ENCODE measurements at places on chromosomes 11 and 22. TPM values are rescaled to one million over a fixed set of nuclear protein-coding genes. Genes with fewer than 3 reads are reported as not detected.
A peak's percentile ranks its signal among the peaks of the same experiment; 100 is the strongest.

CASP12 gene
- total RNA-seq, result not detected

DNA sequence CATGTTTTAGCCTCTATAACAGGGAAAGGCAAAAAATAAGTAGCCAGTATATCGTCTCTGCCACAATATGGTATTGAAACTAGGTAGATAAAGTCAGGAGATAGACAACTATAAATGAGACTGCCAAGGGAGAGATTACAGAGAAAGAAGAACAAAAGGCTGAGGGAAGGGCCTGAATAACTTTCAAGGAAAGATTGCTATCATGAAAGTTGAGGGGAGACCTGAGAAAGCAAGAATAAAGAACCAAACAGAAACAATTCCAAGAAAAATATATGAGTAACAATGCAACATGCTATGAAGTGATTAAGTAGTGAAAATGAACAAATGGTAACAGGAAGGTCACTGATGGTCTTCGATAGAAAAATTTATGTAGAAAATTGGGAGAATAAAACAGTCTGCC lies 690.1 kb downstream of the METTL15 start:
- no peak overlapping the region for H3K4me3 ChIP-seq
- H3K27me3 ChIP-seq, result no peaks in the 10 kb centered on the region
- H3K4me1 ChIP-seq, result no peaks in the 10 kb centered on the region
- no peak overlapping the region for H3K27ac ChIP-seq
- H3K36me3 ChIP-seq, result no peaks in the 10 kb centered on the region

- DNase-seq, result peak; percentile 85
- H3K27ac ChIP-seq, result peak within 1 kb of the TSS; percentile 53
- peak within 1 kb of the TSS; percentile 71 for H3K4me3 ChIP-seq
Measured at GRCh38 chr11:10693509-10694081, at the start of gene IRAG1. IRAG1 (minus strand) TSS chr11:10693755; CDS start chr11:10693602, 153 bp downstream.

GRCh38 chr11:67024410-67024809 lies 1.5 kb downstream of the SYT12 start:
- H3K27me3 ChIP-seq, result no peaks in the 10 kb centered on the region
- no peak overlapping the region for H3K27ac ChIP-seq
- H3K4me1 ChIP-seq, result peaks cover 26% of the 10 kb centered on the region
- H3K36me3 ChIP-seq, result no peaks in the 10 kb centered on the region
- H3K4me3 ChIP-seq, result peak overlapping the region; percentile 72
- peak; percentile 79 for DNase-seq

ACRV1 gene
- total RNA-seq, result not detected

NTM gene
- 92.8 TPM for total RNA-seq

GRCh38 chr11:128615612-128616011 lies 28.3 kb upstream of the ETS1 start:
- no peaks in the 10 kb centered on the region for H3K4me1 ChIP-seq
- H3K4me3 ChIP-seq, result no peak overlapping the region
- H3K36me3 ChIP-seq, result no peaks in the 10 kb centered on the region
- no peak overlapping the region for H3K27ac ChIP-seq
- no peak for DNase-seq
- peaks cover 34% of the 10 kb centered on the region for H3K27me3 ChIP-seq

CAT gene
- 62.6 TPM for total RNA-seq

GRCh38 chr22:31945971-31946680 lies 1.8 kb downstream of the YWHAH start:
- no peaks in the 10 kb centered on the region for H3K27me3 ChIP-seq
- H3K4me3 ChIP-seq, result peak overlapping the region; percentile 85
- H3K36me3 ChIP-seq, result peaks cover 18% of the 10 kb centered on the region

DNA sequence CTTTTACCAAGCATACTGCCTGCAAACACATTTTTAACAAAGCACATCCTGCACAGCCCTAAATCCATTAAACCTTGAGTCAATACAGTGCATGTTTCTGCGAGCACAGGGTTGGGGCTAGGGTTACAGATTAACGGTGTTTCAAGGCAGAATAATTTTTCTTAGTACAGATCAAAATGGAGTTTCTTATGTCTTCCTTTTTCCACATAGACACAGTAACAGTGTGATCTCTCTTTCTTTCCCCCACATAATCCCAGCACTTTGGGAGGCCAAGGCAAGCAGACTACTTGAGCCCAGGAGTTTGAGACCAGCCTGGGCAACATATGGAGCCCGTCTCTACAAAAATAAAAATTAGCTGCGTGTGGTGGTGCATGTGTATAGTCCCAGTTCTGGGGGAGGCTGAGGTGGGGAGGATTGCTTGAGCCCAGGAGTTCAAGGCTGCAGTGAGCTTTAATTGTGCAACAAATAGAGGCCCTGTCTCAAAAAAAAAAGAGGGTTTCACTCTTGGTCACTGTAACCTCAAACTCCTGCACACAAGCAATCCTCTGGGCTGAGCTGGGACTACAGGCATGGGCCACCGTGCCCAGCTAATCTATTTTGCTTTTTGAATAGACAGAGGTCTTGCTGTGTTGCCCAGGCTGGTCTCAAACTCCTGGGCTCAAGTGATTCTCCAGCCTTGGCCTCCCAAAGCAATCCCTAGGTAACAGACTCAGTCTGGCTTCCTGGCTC lies 19.7 kb upstream of the SLC3A2 start:
- no peak overlapping the region for H3K27ac ChIP-seq
- peaks cover 8% of the 10 kb centered on the region for H3K4me1 ChIP-seq
- H3K36me3 ChIP-seq, result no peaks in the 10 kb centered on the region
- no peak overlapping the region for H3K4me3 ChIP-seq
- H3K27me3 ChIP-seq, result no peaks in the 10 kb centered on the region

DNA sequence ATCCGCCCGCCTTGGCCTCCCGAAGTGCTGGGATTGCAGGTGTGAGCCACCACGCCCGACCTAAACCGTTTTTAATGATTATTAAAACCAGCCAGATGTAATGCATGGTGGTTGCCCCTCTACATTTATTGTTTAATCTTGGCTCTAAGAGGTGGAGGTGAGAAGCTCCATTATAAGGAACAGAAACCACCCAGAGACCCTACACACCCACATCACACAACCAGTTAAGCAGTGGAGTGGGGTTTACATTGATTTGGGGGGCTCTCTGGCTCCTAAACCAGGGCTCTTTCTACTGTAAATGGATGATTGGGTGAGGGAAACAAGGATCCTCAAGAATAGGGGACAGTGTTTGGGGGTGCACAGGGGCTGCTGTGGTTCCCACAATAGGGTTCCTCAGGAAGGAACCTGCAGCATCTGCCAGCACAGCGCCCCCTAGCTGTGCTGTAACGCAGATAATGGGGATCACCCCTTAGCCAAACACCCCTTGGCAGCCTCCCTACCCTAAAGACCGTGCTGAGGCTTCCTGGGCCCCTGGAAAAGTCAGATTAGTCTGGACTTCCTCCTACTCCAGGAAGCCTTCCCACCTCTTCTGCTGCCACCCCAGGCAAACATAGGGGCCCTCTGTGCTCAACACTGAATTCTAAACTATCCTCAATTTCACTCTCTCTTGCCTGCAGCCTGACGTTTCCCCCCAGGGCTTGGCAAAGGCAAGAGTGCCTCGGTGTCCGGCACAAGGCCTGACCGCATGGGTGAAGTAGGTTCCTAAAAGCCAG lies 2.4 kb downstream of the MPST start:
- H3K27ac ChIP-seq, result no peak overlapping the region
- H3K27me3 ChIP-seq, result no peaks in the 10 kb centered on the region
- H3K4me1 ChIP-seq, result peaks cover 12% of the 10 kb centered on the region
- peaks cover 25% of the 10 kb centered on the region for H3K36me3 ChIP-seq

DNA sequence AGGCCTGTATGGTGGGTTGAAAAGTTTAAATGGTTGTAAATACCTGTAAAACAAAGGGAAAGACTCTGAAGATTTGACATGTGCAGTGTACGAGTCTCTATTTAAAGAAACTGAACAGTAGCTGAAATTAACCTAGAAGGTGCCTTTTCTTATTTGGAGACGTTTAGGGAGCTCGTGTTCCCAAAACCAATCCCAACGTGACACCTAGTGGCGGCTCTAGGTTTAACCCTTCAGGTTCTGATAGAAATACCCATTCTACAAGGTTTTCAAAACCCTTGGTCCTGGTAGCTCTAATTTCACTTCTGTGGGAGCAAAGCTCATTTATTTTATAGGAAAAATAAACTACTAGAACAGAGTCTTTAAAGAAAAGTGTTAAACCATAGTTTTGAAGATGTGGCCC lies 258.3 kb downstream of the LRRC4C start:
- no peaks in the 10 kb centered on the region for H3K27me3 ChIP-seq
- H3K4me3 ChIP-seq, result no peak overlapping the region
- H3K4me1 ChIP-seq, result no peaks in the 10 kb centered on the region
- H3K36me3 ChIP-seq, result no peaks in the 10 kb centered on the region

ZNRF3 gene
- total RNA-seq, result 6.9 TPM

- no peak overlapping the region for H3K27ac ChIP-seq
- H3K4me1 ChIP-seq, result no peaks in the 10 kb centered on the region
- no peak overlapping the region for H3K4me3 ChIP-seq
- no peak for DNase-seq
Measured at GRCh38 chr11:78825591-78826020, 250.9 kb upstream of the NARS2 start.

- H3K36me3 ChIP-seq, result no peaks in the 10 kb centered on the region
- H3K27ac ChIP-seq, result no peak overlapping the region
- H3K27me3 ChIP-seq, result no peaks in the 10 kb centered on the region
- no peaks in the 10 kb centered on the region for H3K4me1 ChIP-seq
- no peak overlapping the region for H3K4me3 ChIP-seq
Measured at GRCh38 chr22:43217285-43218030, 30.5 kb upstream of the TTLL12 start.

CABP7 gene
- not detected for total RNA-seq

RAG2 gene
- not detected for total RNA-seq

DNA sequence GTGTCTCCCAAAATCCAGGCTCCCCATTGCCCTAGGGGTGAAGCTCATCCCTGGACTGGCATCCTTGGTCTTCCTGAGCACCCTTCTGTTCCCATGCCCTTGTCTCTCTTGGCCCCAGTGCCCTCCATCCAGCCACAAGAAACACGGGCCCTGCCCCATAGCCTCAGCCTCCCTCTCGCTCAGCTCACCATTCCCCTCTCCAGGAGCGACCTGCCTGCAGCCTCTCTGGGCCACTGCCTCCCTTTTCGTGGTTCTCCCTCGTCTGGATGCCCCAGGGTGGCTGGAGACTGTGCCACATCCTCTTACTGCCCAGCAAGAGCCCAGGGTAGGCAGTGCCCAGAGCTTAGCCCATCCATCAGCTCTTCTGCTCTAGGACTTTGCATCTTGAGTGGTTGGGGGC lies 532.1 kb downstream of the TBC1D22A start:
- no peak overlapping the region for H3K4me3 ChIP-seq
- H3K27me3 ChIP-seq, result no peaks in the 10 kb centered on the region
- DNase-seq, result peak; percentile 78
- H3K4me1 ChIP-seq, result no peaks in the 10 kb centered on the region

OLFML1 gene
- total RNA-seq, result 33.0 TPM

DNA sequence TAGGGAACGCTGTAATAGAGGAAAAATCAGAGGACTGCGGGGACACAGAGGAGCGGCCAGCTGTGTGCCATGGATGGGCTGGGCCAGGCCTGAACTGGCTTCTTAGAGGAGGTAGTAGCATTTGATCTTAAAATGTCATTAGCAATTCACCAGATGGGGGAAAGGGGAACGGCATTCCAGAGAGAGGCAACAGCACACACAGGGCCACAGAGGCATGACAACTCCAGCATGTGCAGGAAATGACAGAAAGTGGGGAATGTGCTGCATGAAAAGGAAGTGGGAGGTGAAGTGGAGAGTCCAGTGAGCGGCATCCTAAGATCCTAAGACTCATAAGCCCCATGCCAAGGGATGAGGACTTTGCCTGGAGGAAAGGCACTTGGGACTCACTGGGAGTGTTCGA lies 69.0 kb downstream of the UBASH3B start:
- H3K4me1 ChIP-seq, result peaks cover 51% of the 10 kb centered on the region
- H3K27me3 ChIP-seq, result no peaks in the 10 kb centered on the region
- no peaks in the 10 kb centered on the region for H3K36me3 ChIP-seq
- H3K27ac ChIP-seq, result peak overlapping the region; percentile 85
- peak; percentile 30 for DNase-seq

- no peaks in the 10 kb centered on the region for H3K4me1 ChIP-seq
- H3K36me3 ChIP-seq, result no peaks in the 10 kb centered on the region
- no peak overlapping the region for H3K27ac ChIP-seq
- H3K4me3 ChIP-seq, result no peak overlapping the region
- peak; percentile 78 for DNase-seq
- peaks cover 25% of the 10 kb centered on the region for H3K27me3 ChIP-seq
Measured at GRCh38 chr11:2290351-2290841, 11.3 kb downstream of the C11orf21 start.

DNA sequence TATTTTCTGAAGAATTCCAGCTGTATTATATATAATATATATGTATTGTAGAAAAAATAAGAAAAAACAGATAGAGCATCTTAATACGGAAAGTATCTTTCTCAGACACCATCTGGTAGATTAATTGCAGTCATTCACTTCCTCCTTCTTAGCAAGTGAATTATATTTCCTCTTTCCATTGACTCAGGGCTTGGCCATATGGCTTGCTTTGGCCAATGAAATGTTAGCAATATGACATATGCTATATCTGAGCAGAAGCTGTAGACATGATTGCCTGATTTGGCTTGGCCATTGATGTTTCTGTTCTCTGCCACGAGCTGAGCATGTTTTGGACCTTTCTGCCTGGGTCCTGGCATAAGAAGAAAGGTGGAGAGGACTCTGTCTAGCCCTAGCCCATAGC lies 34.4 kb upstream of the ZBED5 start:
- H3K36me3 ChIP-seq, result no peaks in the 10 kb centered on the region
- no peak overlapping the region for H3K27ac ChIP-seq
- peaks cover 11% of the 10 kb centered on the region for H3K4me1 ChIP-seq

- H3K27ac ChIP-seq, result no peak overlapping the region
- H3K36me3 ChIP-seq, result no peaks in the 10 kb centered on the region
- DNase-seq, result no peak
- no peaks in the 10 kb centered on the region for H3K27me3 ChIP-seq
- H3K4me3 ChIP-seq, result no peak overlapping the region
Measured at GRCh38 chr11:107359701-107360100, 97.9 kb downstream of the CWF19L2 start.

SAA1 gene
- total RNA-seq, result not detected

Measured in osteoblast (primary cell).